ENCODE measurements at places on chromosomes 2 and 18.

DNA sequence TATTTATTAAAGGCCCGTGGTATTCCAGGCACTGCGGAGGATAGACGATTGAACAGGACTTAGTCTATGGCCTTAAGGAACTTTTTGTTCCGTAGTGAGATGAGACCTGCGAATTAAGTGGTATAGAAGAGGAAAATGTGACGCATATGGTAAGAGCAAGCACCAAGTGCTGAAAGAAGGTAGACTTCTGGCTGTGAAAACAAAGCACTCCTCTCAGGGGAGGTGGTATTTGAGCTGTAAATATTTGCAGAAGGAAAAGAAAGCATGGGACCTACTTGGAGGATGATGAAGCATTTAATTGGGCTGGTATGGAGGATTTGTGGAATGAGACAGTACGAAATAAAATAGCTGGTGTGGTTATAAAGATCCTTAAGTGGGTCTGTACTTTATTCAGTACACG is 62.5 kb downstream of the GPR39 start:
- DNase-seq: no peak

DNA sequence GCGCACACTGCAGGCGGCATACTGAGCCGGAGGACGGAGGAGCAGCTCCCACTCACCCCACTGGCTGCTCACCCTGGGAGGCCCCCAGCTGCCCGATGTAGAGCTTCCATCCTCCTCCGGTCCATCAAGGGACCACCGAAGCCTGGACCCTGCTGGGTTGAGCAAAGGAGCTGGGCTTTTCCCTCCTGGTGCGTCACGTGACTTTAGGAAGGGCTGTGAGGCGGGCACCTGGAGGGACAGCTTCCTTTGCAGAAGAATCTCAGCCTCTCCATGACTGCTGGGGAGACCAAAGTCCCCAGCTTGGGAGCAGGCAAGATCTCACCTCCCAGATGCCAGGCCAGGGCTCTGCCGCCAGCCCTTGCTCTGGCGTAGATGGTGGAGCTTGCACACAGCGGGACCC is 102.7 kb downstream of the TWIST2 start:
- no peak for DNase-seq

DNA sequence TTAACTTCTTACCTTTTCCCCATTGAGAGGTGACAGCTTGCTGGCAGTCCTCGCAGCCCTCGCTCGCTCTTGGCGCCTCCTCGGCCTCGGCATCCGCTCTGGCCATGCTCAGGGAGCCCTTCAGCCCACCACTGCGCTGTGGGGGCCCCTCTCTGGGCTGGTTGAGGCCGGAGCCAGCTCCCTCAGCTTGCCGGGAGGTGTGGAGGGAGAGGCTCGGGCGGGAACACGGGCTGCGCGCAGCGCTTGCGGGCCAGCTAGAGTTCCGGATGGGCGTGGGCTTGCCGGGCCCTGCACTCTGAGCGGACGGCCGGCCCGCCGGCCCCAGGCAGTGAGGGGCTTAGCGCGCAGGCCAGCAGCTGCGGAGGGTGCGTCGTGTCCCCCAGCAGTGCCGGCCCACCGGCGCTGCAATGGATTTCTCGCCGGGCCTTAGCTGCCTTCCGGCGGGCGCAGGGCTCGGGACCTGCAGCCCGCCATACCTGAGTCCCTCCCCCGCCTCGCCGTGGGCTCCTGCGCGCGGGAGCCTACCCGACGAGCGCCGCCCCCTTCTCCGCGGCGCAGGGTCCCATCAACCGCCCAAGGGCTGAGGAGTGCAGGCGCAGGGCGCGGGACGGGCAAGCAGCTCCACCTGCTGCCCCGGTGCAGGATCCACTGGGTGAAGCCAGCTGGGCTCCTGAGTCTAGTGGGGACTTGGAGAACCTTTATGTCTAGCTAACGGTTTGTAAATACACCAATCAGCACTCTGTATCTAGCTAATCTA is 335.0 kb downstream of the CBLN2 start:
- DNase-seq: no peak

GRCh38 chr2:240640939-240641338 is 15.7 kb downstream of the GPR35 start:
- DNase-seq: no peak

DNA sequence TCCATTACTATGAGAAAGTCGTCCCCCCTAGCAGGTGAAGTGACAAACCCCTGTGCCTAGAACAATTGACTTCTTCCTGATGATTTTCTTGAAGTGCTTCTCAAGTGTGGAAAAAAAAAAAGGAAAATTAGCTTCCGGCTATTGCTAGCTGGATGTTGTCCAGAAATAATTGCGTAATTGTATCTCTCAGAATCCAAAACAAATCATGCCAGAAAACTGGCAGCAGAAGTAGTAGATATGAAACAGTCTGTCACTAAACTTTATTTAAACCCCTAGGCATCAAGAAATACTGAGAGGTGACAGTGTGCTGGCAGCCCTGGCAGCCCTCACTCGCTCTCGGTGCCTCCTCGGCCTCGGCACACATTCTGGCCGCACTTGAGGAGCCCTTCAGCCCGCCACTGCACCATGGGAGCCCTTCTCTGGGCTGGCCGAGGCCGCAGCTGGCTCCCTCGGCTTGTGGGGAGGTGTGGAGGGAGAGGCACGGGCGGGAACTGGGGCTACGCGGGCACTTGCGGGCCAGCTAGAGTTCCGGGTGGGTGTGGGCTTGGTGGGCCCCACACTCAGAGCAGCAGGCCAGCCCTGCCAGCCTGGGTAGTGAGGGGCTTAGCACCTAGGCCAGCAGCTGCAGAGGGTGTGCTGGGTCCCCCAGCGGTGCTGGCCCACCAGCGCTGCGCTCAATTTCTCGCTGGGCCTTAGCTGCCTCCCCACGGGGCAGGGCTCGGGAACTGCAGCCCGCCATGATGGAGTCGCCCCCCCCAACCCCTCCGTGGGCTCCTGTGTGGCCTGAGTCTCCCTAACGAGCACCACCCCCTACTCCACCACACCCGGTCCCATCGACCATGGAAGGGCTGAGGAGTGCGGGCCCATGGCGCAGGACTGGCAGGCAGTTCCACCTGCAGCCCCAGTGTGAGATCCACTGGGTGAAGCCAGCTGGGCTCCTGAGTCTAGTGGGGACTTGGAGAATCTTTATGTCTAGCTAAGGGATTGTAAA is 80.5 kb upstream of the ABCA12 start:
- DNase-seq: no peak

DNA sequence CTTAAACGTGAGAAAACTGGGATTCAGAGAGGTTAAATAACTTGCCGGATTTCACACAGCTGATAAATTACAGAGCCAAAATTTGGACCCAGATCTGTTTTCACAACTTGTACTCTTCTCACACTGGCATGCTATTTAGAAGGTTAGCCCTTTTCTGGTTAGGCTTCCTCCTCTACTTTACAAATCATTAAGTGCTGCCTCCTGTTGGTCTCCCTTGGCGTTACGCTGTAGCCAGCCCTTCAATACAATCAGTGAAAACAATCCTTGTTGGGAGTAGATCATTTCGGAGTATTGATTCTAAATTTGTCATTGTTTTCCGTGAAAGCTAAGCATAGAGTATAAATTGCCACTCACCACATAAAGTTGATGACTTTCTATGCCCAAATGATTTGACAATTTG is 153.5 kb downstream of the ARHGAP15 start:
- no peak for DNase-seq

DNA sequence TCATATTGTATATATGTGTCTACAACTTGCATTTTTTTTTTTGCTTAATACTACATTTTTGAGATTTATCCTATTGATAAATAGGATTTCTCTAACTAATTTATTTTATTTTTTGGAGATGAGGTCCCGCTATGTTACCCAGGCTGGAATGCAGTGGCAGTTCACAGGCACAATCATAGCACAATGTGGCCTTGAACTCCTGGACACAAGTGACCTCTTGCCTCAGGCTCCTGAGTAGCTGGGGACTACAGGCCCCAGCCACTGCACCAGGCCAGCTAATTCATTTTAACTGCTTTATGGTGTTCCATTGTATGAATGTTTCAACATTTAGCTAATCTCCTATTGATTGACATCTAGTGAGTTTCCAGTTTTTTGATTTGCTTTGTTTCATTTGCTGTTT is 16.8 kb upstream of the CLASP1 start:
- no peak for DNase-seq

Data from stimulated activated CD8-positive, alpha-beta memory T cell treated with anti-CD3 and anti-CD28 coated beads, Interleukin-15, amount 100 ng/mL, for 48 hours (primary cell).